Right ventricle myocardium superior (tissue), 1 donor: ENCODE measurements at places on chromosomes 7 and 10. TPM values are rescaled to one million over a fixed set of nuclear protein-coding genes. Genes with fewer than 3 reads are reported as not detected.

The AGMO gene
- 0.35 TPM for total RNA-seq

DNA sequence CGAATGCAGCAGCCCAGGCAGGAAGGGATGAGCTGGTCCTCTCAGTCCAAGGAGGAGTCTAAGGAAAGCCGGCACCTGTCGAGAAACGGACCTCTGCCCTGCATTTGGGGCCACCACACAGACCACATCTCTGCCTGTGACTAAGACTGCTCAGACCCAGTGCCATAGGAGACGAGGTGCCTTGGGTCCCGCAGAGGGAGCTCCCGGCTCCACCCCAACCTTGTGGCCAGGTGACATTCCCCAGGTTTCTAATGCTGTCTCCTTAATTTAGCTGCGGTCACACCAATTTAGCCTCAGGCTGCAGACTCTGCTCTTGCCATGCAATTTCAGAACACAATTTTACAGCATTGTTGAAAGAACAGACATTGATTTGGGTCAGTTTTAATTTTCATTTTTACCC lies 22.8 kb upstream of the CRHR2 start:
- DNase-seq, result no peak

DNA sequence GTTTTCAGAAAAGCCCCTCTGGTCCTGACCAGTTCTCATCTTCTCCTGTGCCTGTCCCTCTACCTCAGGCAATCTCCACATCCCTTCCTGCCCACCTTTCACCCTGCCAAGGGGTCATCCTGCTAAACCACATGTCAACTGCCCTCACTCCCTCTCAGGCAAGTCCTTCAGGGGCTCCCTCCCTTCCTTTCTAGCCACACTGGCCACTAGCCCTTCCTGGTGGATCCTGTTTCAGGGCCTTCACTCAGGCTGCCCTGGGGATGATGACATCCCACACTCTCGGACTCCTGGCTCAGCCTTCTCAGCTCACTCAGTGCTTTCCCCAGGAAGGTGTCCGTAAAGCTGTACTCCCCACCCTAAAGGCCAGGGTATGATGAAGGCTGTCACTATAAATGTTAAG lies 13.4 kb downstream of the STEAP1B start:
- no peak for DNase-seq

- no peak for DNase-seq
Measured at GRCh38 chr10:130967161-130967560, 344.4 kb downstream of the TCERG1L start.

GRCh38 chr7:47149971-47150370 lies 431.9 kb downstream of the TNS3 start:
- no peak for DNase-seq
